ENCODE measurements at places on chromosomes 3 and 15.

- DNase-seq, result no peak
Measured at GRCh38 chr15:48929661-48930060, 34.1 kb downstream of the SHC4 start.

- no peak for DNase-seq
Measured at GRCh38 chr15:55357774-55358173, 38.8 kb downstream of the PIGB start.

- no peak for DNase-seq
Measured at GRCh38 chr3:141383555-141384129, 15.3 kb downstream of the ZBTB38 start.

DNA sequence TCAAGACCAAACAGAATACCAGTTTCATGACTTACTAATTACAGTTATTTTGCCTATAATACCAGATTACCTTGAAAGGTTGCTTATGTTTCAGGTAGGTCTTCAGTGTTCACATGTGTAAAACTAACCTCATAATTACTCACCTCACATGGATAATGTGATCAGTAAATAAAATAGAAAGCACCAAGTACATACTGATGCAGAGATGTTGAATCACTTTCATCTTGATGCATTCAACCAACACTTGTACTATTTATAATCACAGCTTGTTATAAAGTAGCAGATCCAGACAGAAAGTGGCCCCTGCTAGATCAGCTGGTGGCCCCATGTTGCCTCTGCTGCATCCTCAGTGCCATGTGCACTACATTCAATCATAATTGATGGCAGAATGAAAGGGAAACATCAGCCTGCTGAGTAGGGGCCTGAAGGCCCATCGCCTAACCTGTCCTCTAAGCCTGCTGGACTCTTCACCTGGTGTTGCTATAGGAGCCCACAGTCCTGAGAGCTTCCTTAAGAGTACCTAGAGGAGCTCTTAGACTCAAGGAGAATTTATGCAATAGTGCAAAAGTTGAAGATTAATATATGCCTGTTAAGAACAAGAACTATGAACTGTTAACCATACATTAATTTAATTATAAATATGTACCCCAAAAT, 154.3 kb downstream of the PLCL2 start:
- DNase-seq, result no peak

GRCh38 chr15:40443255-40443654, 2.5 kb downstream of the BAHD1 start:
- DNase-seq, result no peak

DNA sequence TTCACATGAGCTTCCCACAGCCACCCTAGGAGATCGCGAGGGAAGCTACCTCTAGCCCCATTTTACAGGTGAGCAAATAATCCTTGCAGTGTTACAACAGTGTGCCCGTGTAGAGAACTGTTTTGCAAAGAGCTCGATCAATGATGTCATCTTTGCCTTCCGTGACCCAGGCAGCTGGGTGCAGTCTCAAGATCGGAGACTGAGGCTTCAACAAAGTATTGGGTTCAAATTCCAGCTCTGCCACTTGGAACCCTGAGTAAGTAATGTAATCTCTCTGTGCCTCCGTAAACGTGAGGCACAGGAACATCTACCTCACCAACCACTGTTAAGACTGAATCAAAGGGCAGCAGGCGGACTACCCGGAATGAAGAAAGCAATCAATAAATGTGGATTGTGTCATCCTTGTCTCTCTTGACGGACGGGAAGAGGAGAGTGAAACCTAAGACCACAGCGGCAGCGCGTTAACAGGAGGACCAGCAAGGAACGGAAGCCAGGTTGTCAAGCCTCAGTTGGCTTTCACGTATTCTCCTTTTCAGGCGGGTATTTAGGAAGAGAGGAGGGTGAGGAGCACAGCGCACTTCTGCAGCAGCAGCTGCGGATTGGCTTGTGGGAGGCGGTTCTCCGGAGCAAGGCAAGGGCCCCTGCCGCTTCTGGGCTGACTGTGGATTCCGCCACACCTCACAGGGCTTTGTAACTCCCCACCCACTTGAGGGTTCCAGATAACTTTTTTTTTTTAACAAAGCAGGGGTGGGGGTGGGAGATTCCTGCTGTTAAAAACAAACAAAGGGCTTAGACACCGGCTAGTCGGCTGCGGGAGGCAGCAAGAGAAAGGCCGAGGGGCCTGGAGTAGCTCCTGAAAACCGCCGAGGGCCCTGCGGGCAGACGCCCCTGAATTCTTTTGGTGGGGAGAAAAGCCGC, 1.5 kb upstream of the SMAD3 start:
- no peak for DNase-seq

DNA sequence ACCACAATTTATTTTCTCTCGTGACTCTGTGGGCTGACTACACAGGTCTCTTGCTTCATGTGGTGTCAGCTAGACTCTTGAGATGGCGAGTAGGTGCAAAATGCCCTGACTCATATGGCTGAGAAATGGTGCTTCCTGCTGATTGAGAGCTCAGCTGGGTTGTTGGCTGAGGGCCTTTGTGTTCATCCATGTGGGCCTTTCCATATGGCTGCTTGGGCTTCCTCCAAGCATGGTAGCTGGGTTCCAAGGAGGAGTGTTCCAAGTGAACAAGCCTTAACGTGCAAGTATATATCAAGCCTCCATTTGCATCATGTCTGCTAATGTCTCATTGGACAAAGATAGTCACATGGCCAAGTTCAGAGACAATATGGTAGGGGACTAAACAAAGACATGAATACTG, 164.0 kb downstream of the PDCD6IP start:
- DNase-seq, result no peak

- no peak for DNase-seq
Measured at GRCh38 chr3:4824926-4825325, 154.3 kb upstream of the BHLHE40 start.

GRCh38 chr3:39910135-39910534, 100.7 kb downstream of the MYRIP start:
- no peak for DNase-seq

- no peak for DNase-seq
Measured at GRCh38 chr15:63611177-63611576, 14.0 kb downstream of the FBXL22 start.

GRCh38 chr3:53328746-53329145, 18.6 kb downstream of the DCP1A start:
- no peak for DNase-seq

DNA sequence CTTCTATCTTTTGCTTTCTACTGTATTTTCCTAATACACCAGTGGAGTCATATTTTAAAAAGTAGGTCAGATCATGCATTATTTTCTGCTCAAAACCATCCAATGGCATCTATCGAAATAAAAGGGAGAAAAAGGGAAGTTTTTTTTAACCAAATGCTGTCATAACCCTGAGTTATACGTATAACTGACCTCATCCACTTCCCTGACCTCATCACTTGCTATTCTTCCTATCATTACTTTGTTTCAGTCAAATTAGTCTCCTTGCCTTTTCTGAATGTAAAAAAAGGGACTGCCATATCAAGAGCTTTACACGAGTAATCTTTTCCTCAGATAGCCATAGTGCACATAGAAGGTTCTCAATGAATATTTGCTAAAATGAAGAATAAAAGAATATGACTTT, 1383.6 kb downstream of the ZPLD1 start:
- no peak for DNase-seq

DNA sequence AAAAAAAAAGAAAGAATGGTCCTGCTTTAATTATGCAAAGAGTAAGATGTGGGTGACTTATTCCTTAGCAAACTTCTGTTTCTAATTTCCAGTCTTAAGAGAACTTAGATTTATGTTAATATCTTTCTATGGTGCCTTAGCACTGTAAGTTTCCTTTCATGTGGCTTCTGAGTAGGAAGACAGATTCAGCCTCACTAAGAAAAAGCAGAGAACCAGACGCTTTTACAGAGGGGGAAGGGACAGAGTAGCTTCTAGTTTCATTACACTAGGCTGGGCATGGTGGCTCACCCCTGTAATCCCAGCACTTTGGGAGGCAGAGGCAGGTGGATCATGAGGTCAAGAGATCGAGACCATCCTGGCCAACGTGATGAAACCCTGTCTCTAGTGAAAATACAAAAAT, 95.0 kb downstream of the DHX30 start:
- DNase-seq, result no peak

DNA sequence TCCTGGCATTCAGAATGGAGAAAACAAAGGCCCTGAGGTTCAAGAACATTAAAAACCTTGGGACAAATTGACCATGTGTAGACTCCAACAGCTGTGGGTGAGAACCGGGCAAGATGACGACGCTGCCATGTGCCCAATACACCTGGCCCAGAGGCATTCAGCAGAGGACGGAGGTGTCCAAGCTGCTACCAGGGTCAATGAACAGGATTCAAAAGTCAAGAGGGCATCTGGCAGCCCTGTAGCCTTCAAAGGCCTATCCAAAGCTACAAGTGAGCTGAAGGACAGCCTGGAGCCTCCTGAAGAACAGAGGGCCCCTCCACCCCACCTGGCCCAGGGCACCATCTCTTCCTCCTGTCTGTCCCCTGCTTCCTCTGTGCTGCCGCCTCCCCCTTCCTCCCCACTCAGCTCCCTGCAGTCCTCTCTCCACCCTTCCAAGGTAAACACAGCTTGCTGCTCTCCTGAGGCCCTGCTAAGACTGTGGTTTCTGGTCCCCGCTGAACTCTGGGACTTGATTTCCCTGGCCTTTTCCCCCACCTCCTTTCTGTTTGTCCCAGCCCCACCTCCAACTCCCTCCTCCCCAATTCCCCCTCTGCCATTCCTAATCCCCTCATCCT, 57.5 kb downstream of the HMCES start:
- DNase-seq, result no peak

GRCh38 chr3:171687064-171687463, 123.2 kb downstream of the PLD1 start:
- no peak for DNase-seq

DNA sequence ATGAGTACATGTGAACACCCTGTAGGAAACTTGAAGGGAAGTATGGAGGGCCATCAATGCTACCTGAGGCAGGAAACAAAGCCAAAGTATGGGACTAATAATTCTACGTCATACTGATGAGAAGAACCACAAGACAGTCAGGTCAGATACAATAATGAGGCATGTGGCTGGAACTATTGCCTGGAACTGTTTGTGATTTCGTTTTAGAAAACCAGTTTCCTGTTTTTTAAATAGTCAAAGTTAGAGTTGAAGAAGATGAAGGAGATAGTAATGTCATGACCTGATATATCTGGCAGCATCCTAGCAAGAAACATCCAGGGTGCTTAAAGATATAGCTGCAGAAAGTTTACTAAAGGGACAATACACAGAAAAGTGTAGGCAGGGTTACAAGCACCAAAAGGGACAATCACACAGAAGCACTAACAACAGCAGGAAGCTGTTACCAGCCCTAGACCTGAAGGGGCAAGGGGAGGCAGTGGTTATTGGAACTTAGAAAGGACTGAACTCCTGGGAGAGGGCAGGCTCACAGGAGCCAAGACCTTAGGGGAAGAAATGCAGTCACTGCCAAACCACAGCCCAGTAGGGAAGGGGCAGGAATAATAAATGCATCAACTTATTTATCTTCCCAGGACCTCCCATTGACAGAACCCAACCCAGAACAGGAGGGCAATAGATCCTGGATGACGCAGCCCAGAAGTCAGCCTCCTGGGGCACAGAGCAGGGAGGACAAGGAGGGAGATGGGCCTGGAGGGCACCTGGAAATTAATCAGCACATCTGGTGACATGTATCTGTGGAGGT, 302.1 kb upstream of the STT3B start:
- DNase-seq, result no peak

DNA sequence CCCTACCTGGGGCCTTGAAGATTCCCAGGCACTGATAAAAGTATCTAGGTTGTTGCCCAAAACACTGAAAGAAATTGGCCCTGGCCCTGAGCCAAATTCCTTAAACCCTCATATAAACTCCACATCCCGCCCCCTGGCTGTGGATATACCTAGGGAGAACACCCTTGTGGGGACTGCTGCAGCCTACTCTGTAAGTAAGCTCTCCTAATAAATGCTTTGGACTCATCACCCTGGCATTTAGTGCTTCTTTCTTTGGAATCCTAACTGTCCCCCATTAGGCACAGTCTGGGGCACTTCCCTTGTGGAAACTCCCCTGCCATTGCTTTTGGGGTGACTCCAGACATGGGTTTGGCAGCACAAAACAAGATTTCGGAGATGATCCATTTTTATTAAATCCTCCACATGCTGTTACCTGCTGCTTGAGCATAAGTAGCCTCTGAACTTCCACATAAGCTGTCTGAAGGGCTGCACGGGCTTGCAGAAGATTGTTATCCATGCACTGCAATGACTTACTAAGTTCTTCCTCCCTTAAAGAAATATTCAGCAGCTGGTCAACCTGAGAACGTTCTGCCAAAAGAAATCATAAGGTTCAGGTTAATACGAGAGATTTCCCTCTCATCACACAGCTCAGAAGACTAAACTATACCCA, 46.4 kb downstream of the ZNF106 start:
- DNase-seq, result no peak

- DNase-seq, result peak; percentile 41
Measured at GRCh38 chr15:41661518-41662225, 1.5 kb downstream of the MGA start.

DNA sequence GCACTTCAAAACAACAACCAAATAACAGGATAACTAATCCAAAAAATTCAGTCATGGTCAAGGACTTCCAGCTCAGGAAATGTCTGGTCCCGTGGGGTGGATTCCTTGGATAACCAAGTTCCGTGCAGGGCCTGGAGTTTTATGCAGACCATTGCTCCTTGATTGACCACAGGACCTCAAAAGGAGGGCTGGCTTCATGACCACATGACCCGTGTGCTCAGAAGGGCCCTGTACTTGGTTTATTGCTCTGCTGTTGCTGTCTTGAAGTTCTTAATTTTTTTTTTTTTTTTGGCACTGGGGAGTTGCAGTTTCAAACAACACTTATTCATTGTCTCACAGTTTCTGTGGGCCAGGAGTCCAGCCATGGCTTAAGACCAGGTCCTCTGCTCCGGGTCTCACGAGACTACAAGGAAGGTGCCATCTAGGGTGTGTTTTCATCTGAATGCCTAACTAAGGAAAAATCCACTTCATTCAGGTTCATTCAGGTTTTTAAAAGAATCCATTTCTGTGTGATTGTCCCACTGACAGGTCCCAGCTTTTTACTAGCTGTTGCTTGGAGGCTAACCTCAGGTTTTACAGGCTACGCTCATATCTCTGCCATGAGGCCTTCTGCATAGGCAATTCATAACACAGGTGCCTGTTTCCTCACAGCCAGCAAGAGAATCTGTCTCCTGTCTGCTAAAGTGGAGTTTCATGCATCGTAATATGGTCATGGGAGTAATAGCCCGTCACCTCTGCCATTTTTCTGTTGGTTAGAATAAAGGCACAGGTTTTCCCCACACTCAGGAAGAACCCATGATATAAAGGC, 65.3 kb downstream of the FLNB start:
- no peak for DNase-seq

- DNase-seq, result no peak
Measured at GRCh38 chr15:100043692-100044091, 298.1 kb downstream of the ADAMTS17 start.

GRCh38 chr3:144524531-144524930, 552.9 kb downstream of the DIPK2A start:
- DNase-seq, result no peak
